Fibroblast of skin of left quadriceps (primary cell): ENCODE measurements at places on chromosomes 5 and 9.

- DNase-seq, result no peak
These were observed 10.7 kb downstream of the STK32A start for GRCh38 chr5:147245381-147246165.

- DNase-seq, result peak; percentile 70
These were observed 57.6 kb downstream of the ANKRD55 start for GRCh38 chr5:56175488-56175887.

DNA sequence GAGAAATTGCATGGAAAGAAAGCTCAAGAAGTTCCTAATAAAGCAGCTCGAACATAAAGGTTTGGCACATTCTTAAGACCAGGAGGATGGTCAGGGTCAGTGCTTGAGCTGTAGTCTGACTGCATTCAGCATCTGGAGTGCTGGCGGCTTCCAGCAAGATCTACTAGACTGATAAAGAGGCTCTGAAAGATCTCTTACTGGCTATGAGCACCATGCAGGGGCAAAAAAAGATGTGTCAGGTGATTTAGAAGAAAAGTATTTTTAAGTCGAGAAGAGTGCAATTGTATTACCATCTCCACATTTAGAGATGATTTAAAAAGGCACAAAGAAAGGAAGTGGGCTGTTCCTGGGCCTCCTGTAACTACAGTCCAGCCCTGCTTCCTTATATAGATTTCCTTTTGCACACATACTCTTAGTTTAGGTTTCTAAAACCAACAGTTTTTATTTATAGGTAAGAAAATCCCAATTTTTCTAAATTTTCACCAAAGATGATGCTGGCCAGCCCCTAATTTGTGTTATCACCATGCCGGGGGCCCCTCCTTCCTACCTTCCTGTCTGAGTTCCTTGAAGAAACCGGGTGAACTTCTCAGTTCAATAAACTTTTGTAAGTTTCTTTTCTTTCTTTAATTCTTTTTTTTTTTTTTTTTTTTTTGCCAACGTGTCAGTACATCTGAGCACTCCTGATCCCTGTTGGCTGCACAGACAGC is 65.9 kb upstream of the PLPP1 start:
- DNase-seq, result peak; percentile 66

DNA sequence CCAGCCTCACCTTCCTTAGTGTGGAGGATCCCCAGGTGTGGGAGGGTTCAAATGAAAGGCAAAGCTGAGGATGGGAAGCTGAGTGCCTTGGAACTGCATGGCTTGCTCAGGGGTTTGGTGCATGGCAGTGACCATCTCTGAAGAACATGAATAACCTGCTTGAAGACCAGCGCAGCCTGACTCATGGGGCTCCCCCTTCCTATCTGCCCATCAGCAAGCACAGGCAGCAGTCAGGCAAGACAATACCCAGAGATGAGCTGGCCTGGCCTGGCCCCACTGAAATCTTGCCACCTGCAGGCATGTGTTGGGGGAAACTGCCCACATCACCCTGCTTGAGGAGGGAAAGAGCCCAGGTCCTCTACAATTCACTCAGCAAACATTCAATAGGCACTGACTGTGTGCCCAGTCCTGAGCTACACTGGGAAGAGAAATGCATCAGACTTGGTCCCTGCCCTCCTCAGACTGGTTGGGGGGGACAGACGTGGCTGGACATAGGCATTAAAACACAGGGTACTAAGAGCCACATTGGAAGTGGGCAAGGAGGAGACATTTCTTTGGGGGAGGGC is 105.0 kb upstream of the ALDH1B1 start:
- no peak for DNase-seq

DNA sequence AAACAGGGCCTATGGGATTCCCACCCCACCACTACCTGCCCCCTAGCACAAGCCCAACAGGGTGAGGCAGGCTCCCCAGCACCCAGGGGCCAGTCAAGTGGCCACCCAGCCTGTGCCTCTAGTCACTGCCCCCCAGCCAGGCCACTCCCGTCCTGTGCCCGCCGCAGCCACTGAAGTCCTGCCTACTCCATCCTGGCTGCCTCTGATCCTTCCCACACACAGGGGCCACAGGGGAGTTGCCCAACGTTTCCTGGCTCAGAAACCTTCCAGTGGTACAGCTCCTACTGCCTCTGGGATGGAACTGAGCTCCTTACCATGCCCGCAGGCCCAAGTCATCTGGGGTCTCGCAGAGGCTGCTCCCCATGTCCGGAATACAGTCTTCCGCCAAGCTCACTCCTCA is 70.2 kb upstream of the STXBP1 start:
- DNase-seq, result no peak

DNA sequence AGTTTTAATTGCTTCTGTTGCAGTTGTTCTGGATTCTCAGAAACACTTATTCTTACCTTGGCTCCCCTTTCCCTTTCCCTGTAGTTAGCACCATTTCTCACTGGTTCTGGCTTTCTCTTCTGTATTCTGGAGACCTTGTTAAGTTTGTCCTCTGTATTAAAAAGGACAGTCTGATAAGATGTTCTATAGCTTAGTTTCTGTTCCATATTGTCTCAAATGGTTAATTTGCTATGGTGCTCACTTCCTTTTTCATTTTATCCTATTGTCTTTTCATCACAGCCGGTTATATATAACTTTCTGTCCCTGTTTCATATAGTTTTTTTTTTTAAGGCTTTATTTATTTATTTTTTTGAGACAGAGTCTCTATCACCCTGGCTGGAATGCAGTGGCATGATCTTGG is 41.4 kb upstream of the KIAA1958 start:
- no peak for DNase-seq

DNA sequence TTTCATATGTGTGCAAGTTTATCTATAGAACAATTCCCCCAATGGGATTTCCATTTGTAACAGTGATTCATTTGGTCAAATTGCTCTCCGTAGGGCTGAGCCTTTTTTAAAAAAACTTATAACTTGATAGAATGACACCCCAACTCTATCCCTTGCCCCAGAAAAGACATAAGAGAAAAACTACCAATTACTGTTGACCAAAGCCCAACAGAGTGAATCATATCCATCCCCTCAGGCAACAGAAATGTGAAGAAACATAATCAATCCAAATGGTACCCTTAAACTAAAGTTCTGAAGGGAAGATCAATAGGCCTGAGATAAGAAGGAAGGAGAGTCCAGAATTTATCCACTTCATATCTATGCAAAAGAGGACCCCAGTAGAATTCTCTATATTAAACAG is 17.8 kb downstream of the TICAM2 start:
- no peak for DNase-seq

- peak; percentile 41 for DNase-seq
These were observed 56.7 kb upstream of the SLC28A3 start for GRCh38 chr9:84397151-84397728.

GRCh38 chr5:106094204-106094607 is 1576.5 kb downstream of the EFNA5 start:
- no peak for DNase-seq

DNA sequence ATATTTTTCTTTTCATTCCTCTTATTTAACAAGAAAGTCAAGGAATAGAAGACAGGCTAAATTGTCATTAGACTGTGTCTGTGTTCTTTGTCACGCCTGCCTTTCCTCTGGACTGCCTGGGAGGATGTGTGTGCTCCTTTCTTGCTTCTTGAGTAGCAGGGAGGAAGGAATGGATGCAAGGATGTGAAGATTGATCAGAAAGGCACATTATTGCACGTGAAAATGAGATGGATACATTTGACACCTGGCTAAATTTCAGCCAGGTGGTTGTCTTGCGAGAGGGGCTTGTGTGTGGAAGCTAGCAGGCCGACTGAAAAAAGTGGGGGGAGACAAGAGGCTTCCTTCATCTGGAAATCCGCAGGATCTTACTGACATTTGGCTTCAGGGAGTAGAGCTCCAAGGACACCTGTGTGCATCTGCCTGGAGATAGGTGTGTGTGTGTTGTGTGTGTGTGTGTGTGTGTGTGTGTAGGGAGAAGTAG is 200.1 kb downstream of the MEF2C start:
- no peak for DNase-seq

GRCh38 chr5:6362846-6363245 is 15.5 kb downstream of the MED10 start:
- no peak for DNase-seq

DNA sequence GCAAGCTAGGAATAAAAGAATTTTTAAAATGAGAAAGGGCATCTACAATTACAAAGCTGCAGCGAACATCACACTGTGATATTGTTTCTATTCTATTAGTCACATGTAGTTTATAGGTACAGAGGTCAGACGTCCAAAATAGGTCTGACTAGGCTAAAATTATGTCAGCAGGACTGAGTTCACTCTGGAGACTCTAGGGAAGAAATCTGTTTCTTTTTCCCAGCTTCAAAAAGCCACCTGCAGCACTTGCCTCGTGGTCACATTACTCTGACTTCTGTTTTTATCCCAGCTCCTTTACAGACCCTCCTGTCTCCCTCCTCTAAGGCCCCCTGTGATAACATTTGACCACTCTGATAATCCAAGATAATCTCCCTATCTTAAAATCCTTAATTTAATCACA is 5.1 kb upstream of the CKS2 start:
- DNase-seq, result no peak

DNA sequence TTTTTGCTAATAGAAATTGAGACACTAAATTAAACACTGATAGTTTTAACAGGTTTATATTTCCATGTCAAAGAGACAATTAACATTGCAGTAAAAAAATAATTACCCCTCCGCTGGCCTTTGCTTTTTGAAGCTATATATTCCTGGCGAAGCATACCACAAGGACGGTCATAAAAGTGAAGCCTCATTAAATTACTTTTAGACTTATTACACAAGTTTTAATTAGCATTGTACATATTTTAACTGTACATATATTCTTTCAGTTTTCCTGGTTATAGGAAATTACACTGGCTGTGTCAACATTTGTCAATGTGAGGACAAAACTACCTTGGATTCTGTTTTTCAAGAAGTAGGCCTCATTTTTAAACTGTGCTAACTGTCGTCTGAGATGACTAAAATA is 1.2 kb downstream of the CDKN2A start:
- no peak for DNase-seq

DNA sequence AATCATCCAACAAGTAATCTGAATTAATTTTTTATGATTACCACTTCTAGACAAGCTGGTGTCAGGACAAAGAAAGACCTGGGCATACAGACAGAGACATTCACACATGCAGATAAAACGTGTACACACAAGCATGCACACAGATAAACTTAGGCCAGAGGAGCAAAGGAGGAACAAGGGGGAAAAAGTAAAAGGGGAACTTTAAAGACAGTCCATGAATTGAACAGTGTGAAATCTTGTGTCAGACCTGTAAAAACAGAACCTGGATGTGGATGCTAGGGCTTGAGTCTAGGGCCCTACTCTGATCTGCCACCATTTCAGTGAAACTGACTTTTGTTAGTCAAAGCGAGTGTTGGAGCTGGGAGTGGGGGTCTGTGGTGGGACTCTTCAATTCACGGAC is 11.2 kb upstream of the ZSWIM6 start:
- DNase-seq, result no peak

DNA sequence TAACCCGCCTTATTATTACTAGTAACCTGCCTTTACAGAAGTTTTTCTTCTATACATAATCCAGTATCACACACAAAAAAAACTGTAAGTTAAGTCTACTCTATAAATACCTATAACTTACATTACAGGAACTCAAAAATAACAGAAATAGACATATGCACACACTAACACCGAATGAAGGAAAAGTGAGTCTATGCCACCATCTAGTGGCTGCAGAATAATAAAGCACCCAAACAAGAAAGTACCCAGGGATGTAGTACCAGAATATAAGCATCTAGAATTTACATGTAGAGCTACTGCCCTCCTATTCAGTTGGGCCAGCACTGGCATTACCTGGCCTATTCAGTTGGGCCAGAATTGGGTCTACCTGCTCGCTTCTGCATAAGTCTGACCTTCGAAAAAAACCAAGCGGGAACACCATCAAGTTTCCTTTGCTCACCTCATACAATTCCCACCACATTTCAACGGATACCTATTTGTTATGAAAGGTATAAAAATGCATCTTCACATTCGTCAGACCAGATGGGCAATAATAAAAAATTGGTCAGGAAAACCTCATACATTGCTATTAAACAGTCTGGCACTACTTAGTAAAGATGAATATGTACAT is 4.0 kb upstream of the NIPSNAP3A start:
- DNase-seq, result peak; percentile 44

GRCh38 chr5:113274836-113275414 is 159.9 kb downstream of the TSSK1B start:
- DNase-seq, result no peak

GRCh38 chr9:97324954-97325353 is 17.5 kb downstream of the CCDC180 start:
- DNase-seq, result no peak

DNA sequence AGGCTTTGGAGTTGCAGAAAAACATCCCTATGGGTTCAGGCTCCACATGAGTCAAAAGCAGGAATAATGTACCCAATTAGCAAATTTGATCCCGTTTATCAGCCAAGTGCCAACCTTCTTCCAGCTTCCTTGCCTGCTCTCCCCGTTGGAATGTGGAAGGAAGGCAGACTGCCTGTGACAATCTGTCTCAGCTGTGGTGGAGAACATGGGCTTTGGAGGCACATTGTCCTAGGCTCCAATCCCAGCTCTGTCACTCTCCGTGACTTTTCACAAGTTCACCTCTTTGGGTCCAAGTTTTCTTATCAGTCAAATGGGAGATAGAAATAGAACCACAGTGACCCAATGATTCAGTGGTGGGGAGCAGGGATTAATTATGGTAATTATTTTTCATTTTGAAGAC is 113.9 kb downstream of the ARHGAP26 start:
- DNase-seq, result no peak

DNA sequence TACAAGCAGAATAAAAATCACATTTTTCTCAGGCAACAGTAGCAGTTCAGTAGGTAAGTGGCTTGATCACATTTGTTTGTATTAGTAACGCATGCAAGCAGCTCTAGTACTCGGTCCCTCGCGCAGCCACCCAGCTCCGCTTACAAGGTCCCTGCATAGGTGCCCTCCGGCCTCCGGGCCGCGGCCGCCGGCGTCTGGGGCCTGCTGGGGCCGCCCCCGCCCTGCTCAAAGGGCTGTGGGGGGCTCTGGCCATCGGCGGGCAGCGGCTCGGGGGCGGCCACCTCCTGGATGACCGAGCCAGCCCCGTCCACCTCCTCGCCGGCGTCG is 50.2 kb upstream of the UBAC1 start:
- no peak for DNase-seq

GRCh38 chr9:87035879-87036278 is 88.6 kb upstream of the GAS1 start:
- DNase-seq, result peak; percentile 84

GRCh38 chr9:88259001-88259400 is 120.7 kb upstream of the SPATA31C2 start:
- no peak for DNase-seq
